ENCODE measurements at places on chromosomes 3 and 15. TPM values are rescaled to one million over a fixed set of nuclear protein-coding genes. Genes with fewer than 3 reads are reported as not detected.

- no peak for DNase-seq
- H3K4me3 ChIP-seq: no peak overlapping the region
- H3K4me1 ChIP-seq: no peaks in the 10 kb centered on the region
- H3K27ac ChIP-seq: no peak overlapping the region
- H3K36me3 ChIP-seq: no peaks in the 10 kb centered on the region
These were observed 28.1 kb upstream of the LRRN1 start for GRCh38 chr3:3771094-3771493.

- no peak for DNase-seq
- H3K4me1 ChIP-seq: no peaks in the 10 kb centered on the region
- no peak overlapping the region for H3K4me3 ChIP-seq
These were observed 39.9 kb upstream of the ARL14 start for GRCh38 chr3:160637086-160637485.

GRCh38 chr3:149339931-149340309 lies 6.5 kb upstream of the TM4SF18 start:
- H3K4me1 ChIP-seq: no peaks in the 10 kb centered on the region
- no peak overlapping the region for H3K27ac ChIP-seq
- peaks cover 5% of the 10 kb centered on the region for H3K27me3 ChIP-seq

DNA sequence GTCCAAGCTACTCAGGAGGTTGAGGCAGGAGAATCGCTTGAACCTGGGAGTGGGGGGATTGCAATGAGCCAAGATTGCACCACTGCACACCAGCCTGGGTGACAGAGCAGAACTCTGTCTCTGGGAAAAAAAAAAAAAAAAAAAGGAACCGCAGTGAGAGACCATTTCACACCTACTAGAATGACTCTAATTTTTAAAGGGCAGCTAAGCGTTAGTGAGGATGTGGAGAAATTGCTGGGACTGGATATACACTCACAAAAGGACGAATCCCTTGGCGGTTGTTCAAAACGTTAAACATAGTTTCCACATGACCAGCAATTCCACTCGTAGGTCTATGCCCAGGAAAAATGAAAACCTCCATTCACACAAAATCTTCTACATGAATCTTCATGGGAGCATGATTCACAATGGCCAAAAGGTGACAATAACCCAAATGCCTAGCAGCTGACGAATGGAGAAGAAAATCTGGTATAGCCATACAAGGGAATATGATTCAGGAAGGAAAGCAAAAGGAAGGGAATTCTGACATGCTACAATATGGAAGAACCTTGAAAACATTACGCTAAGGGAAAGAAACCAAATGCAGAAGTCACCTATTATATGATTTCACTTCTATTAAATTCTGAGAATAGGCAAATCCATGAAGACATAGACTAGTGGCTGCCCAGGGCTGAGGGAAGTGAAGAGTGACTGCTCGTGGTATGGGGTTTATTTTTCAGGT lies 127.0 kb downstream of the CHSY1 start:
- no peaks in the 10 kb centered on the region for H3K27me3 ChIP-seq
- H3K4me1 ChIP-seq: peaks cover 26% of the 10 kb centered on the region
- H3K27ac ChIP-seq: no peak overlapping the region
- no peak overlapping the region for H3K4me3 ChIP-seq

GRCh38 chr3:105867712-105868430 lies 941 bp downstream of the CBLB start:
- H3K4me1 ChIP-seq: peaks cover 44% of the 10 kb centered on the region
- peak; percentile 26 for DNase-seq
- H3K36me3 ChIP-seq: peaks cover 13% of the 10 kb centered on the region
- no peaks in the 10 kb centered on the region for H3K27me3 ChIP-seq
- H3K4me3 ChIP-seq: peak overlapping the region; percentile 97
- peak overlapping the region; percentile 72 for H3K27ac ChIP-seq

DNA sequence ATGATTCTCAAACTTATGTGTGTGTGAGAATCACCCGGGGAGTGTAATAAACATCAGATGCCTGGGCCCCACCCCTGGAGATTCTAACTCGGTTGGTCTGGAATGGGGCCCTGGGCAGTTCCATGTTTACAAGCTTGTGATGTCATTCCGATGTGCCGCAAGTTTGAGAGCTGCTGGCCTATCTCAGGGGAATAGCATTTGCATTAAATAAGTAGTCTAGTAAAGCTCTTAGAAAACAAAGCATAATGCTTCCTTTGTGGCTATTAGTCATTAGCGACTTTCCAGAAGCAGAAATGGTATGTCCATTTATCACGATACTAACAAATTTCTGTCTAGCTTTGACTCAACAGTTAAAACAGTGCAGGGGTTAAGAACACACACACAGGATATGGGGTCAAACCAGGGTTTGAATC lies 20.9 kb downstream of the PGBD4 start:
- H3K36me3 ChIP-seq: no peaks in the 10 kb centered on the region
- H3K4me1 ChIP-seq: no peaks in the 10 kb centered on the region
- H3K4me3 ChIP-seq: no peak overlapping the region
- no peaks in the 10 kb centered on the region for H3K27me3 ChIP-seq
- DNase-seq: no peak

- DNase-seq: no peak
- H3K4me3 ChIP-seq: no peak overlapping the region
- H3K27ac ChIP-seq: no peak overlapping the region
- no peaks in the 10 kb centered on the region for H3K27me3 ChIP-seq
These were observed 184.7 kb upstream of the TTC14 start for GRCh38 chr3:180417241-180417640.

Gene SH2D7
- polyA plus RNA-seq: not detected

DNA sequence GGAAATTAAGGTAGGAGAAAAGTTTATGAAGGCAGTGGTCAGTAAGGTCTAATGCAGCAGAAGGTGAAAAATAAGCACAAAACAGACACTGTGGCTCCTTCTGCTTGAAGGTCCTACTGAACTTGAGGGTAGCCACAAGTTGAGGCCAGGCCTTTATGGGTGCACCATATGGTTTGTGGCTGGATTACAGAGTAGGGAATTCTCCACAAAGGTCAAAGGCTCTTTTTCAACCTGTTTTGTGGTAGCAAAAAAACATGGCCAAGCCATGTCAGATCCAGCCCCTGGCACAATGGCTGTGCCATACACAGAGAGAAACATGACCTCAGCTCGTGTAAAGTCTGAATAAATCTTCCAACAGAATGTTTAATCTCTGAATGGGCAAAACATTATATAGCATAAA lies 214.0 kb downstream of the SATB1 start:
- H3K4me3 ChIP-seq: no peak overlapping the region
- H3K27me3 ChIP-seq: no peaks in the 10 kb centered on the region
- no peak for DNase-seq
- H3K27ac ChIP-seq: no peak overlapping the region
- H3K4me1 ChIP-seq: no peaks in the 10 kb centered on the region

DNA sequence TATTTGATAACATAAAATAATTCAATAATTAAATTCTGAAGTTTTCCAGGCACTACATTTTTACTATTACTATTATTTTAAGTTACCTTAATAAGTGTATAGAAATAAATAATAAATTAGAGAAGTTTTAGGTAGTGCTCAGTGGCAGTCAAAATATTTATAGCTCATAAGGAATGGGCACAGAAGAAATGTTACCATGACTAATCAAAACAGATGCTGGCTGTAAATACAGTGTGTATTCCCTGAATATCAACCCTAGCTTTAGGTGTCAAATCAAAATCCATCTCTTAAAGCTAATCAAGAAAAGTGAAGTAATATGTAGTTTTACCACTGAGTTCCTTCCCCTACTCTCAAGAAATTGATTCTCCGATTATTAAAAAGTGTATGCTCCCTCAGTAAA lies 35.5 kb downstream of the ZBTB20 start:
- peaks cover 4% of the 10 kb centered on the region for H3K4me1 ChIP-seq
- no peak overlapping the region for H3K4me3 ChIP-seq
- no peak overlapping the region for H3K27ac ChIP-seq
- H3K36me3 ChIP-seq: peaks cover 3% of the 10 kb centered on the region

Gene HESX1
- not detected for polyA plus RNA-seq

Gene FBXW12
- not detected for polyA plus RNA-seq

DNA sequence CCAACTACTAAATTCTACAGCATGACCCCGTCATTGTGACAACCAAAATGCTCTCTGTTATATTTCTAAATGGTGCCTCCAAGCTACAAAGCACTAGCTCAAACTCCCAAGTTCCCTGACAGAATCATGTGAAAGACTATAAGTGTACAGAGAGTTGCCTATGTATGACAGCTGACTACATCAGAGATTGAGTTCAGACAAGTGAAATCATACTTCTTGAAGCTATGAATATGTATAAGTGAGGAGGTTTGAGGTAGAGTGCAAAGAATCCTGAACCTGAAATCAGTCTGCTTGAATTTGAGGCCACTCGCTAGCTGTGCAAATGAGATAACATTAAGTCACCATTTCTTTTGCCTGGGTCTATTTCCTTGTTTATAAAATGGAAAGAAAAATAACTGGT lies 63.9 kb upstream of the TP63 start:
- no peaks in the 10 kb centered on the region for H3K27me3 ChIP-seq
- DNase-seq: no peak

Gene REC114
- polyA plus RNA-seq: not detected

DNA sequence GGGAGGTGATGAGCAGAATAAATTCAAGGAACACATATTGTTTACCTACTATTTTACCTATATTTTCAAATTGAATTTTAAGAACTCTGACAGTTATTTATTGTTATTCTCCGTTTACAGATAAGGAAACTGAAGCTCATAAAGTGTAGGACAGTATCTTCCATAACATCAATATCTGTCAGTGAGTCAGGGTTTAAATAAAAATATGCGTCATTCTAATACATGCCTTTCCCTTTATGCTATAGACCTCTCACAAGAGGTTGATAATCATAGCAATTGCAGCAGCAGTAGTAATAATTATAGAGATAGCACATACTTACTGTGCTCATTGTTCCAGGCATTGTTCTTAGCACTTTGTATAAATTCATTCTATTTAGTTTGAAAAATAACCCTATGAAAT lies 101.1 kb downstream of the EPHA6 start:
- no peak overlapping the region for H3K27ac ChIP-seq
- no peak for DNase-seq
- H3K4me1 ChIP-seq: no peaks in the 10 kb centered on the region
- H3K4me3 ChIP-seq: no peak overlapping the region
- H3K36me3 ChIP-seq: no peaks in the 10 kb centered on the region
- no peaks in the 10 kb centered on the region for H3K27me3 ChIP-seq

- no peaks in the 10 kb centered on the region for H3K36me3 ChIP-seq
- H3K4me3 ChIP-seq: no peak overlapping the region
- no peak for DNase-seq
- no peaks in the 10 kb centered on the region for H3K4me1 ChIP-seq
These were observed 5.2 kb upstream of the C3orf85 start for GRCh38 chr3:109131276-109131675.

- peaks cover 53% of the 10 kb centered on the region for H3K4me1 ChIP-seq
- H3K27me3 ChIP-seq: no peaks in the 10 kb centered on the region
- H3K4me3 ChIP-seq: no peak within 1 kb of the TSS
- H3K27ac ChIP-seq: peak within 1 kb of the TSS; percentile 68
- DNase-seq: no peak
These were observed at the start of gene LOXL1 for GRCh38 chr15:73926219-73927002. TSS of gene LOXL1 (plus strand) at chr15:73926462. CDS start at chr15:73926784, 322 bp downstream.

DNA sequence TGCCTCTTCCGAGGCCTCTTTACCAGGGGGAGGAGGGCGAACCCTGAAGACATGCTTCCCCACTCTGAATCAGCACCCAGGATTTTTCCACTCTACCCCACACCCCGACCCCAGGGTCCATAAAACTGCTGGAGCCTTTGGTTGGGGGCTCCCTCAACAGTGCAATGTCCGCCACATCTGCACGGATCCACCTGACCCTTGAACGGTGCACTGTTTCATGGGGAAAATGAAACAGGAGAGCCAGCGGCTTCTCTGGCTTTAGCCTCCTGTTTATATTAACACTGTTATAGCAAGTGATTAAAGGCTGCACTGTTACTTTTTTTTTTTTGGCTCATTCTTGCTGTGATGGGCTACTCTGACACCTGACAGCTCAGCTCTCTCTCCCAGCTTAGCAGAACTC lies 124.1 kb upstream of the DLG1 start:
- H3K4me1 ChIP-seq: no peaks in the 10 kb centered on the region
- no peaks in the 10 kb centered on the region for H3K27me3 ChIP-seq
- no peaks in the 10 kb centered on the region for H3K36me3 ChIP-seq
- H3K4me3 ChIP-seq: no peak overlapping the region

Gene SLC24A5
- not detected for polyA plus RNA-seq

Gene CAPN3
- 0.21 TPM for polyA plus RNA-seq

Gene FAM3D
- polyA plus RNA-seq: not detected

Gene TRPM1
- polyA plus RNA-seq: not detected

Gene RAB27A
- 43.8 TPM for polyA plus RNA-seq
